ENCODE measurements at places on chromosomes 6 and 20.

GRCh38 chr6:136403110-136403980 lies 113.7 kb upstream of the BCLAF1 start:
- DNase-seq: no peak

DNA sequence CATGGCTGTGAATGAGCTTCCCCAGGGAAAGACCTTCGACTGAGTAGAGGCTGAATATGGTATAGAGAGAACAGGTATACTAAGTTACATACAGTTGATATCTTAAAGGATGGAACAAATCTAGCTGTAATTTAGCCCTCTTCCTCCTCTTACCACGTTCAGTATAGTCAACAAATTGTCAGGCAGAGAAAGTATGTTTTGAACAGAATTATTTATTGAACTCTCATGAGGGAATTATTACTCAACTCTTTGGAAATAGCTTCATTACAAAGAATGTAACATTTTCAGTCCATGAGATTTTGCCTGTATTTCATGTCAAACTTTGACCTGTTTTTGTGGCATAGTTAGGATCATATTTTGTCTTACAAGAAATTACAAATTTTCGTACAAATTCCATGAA lies 63.0 kb downstream of the SH3BGRL2 start:
- DNase-seq: no peak

DNA sequence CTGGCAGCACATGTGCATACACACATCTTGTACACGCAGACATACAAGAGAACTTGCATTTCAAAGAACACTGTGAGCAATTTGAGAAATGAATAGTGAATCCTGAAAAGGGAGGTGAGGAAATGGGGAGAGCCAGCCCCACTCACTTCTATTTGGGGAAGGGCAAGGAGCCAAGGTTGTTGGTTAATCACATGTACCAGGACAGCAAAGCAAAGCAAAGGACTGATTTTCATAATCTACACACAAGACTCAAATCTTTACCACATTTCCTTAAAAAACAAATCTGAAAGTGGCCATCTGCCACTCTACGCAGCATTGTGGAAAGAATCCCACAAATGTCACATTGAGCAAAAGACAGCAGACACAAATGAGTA lies 35.0 kb upstream of the KIF16B start:
- no peak for DNase-seq

DNA sequence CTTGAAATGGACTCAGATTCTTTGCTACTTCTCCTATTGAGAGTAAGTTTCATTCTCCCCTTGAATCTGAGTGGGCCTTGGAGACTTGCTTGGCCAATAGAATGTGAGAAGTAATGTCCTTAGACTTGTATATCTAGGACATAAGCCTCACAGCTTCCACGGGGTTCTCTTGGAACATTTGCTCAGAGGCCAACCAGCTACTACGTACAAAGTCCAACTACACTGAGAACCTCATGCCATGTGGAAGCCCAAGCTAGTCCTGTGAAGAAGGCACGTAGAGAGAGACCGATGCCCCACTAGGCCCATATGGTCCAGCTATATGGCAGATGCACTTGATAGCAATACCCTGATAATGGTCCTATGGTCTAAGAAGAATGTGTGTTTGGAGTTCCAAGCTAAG lies 22.9 kb downstream of the TMEM14A start:
- DNase-seq: no peak

GRCh38 chr20:40930561-40930960 lies 98.1 kb upstream of the TOP1 start:
- DNase-seq: no peak

DNA sequence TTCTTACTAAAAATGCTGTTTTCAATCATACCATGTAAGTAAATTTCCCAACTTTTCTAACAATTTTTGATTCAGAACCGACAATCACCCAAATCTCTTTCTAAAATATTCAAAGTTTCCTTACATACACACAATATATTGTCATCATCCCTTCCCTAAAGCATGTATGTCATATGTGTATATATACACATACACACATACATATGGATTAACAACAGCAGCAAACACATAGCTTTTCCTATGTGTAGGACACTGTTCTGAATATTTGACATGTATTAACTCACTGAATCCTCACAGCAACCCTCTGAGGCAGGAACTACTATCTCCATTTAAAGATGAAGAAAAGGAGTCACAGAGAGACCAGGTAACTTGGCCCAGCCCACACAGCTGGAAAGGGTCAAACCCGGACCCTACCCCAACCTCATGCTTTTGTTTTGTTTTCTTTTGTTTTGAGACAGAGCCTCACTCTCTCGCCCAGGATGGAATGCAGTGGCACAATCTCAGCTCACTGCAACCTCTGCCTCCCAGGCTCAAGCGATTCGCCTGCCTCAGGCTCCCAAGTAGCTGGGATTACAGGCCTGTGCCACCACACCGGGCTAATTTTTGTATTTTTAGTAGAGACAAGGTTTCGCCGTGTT lies 7.2 kb downstream of the FYN start:
- DNase-seq: no peak

- no peak for DNase-seq
Measured at GRCh38 chr6:13004601-13005000, 288.0 kb downstream of the PHACTR1 start.

GRCh38 chr6:7106215-7106751 lies 1.5 kb upstream of the RREB1 start:
- DNase-seq: no peak

DNA sequence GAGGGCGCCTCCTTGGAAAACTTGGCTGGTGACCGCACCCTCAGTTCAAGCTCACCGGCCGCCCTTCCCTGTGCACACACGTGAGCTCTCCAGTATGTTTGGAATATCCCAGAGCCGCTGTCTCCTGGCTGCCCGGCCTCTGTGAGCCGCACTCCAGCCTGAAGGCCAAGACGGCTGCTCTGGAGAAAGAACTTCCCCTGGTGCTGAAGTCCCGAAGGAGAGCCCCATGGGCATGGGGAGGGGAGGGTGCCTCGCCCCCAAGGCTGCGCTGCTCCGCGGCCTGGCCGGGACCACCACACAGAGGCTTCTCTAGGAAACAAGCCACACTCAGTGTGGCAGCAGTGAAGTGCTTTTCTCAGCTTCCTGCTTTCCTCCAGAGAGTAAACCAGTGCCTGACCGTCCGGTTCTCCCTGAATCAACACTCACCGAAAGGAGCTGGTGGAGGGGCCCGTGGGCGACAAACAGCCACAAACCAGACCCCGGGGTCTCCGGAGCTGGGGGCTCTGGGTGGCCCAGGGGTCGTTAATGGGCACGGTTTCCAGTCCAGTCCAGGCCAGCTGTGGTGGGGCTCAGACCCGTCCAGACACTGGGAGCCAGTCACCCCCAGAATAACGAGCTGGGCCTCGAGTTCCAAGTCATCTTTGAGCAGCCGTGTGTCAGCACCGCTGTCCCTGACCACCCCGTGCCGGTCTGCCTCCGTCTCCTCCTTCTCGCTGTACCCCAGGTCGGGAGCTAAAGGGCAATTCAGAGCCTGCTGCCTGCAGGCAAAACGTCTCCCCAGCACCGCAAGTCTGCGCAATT lies 87.4 kb upstream of the BHLHE23 start:
- no peak for DNase-seq

DNA sequence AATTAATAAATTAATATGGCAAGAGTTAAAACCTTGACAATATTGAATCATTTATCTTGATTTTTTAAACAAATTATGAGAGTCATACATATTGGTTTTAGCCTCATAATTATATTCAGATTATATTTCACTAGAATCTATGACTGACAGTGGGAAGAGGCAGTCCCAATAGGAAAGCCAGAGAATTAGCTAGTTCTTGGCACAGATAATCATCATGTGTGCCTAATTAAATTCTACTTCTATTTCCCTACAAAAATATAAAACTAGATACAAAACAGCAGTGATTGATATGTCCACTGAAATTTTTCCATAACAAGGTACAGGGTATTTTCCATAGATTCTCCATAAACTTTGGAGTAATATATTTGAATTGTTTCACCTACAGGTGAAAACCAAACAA lies 38.6 kb downstream of the COL9A1 start:
- no peak for DNase-seq

GRCh38 chr6:148854096-148854495 lies 107.3 kb downstream of the UST start:
- DNase-seq: no peak

GRCh38 chr6:82045965-82046756 lies 201.4 kb downstream of the IBTK start:
- no peak for DNase-seq

GRCh38 chr6:134539865-134540323 lies 222.0 kb upstream of the SGK1 start:
- DNase-seq: no peak

GRCh38 chr6:6775074-6775473 lies 186.6 kb downstream of the LY86 start:
- DNase-seq: no peak

DNA sequence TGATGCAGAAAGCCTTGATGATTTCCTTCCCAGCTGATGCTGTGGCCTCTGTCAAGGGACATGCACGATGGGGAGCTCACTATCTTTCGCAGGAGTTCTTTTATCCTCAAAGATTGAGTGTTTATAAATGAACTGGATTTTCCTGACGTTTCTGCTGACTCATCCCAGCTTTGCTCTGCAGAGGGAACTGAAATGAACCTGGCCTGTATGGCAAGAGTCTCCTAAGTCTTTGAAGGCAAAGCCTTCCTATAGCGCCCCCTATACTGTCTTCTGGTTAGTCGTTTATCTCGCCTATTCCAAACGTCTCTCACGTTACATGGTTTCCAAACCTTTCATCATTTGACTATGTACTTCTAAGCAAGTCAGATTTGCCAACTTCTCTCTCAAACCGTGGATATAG lies 565.3 kb downstream of the KIF16B start:
- no peak for DNase-seq

DNA sequence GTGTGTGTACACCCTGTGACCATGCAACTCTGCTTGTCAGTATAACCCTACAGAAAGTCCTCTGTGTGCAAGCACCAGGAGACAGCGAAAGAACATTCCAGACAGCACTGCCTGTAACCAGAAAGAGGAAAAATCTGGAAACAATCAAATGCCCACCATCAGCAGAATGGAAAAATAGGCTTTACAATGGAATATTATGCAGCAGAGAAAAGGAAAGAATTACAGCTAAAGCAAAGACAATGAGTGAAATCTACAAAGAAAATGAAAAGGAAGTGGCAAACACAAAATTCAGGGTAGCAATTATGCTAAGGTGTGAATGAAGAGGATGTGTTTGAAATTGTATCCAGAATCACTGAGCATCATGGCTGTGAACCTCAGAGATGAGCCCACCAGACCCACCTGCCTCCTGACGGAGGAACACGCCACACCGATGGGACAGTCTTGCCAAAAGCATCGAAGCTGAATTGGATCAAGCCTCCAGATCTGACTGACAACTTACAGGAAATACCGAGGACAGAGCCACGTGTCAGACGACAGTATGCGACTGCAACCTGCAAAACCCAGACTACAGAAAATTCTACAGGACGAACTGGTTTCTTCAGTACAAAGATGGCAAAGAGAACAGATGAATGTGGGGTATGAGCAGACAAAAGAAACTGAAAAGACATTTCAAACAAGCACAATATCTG lies 133.2 kb downstream of the NFATC2 start:
- DNase-seq: no peak

DNA sequence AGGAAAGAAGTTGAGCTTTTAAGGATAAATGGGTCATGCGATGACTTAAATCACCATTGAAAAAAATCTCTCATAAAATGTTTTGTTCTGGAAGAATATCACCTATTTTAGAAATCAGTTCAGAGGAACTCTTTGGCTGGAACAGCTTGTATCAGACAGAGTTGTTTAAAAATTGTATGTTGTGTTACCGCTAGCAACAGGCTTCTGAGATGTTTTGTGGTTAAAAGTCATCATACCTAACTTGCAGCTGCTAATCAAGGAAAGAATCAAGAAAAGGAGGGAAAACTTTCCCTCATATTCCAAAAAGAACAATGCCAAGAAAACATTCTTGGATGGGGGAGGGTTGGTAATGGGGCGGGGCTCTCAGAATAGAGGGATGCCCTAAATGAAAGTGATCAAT lies 220.7 kb upstream of the CITED2 start:
- DNase-seq: no peak
